ENCODE measurements at places on chromosomes 1 and 21.
A peak's percentile ranks its signal among the peaks of the same experiment; 100 is the strongest.

DNA sequence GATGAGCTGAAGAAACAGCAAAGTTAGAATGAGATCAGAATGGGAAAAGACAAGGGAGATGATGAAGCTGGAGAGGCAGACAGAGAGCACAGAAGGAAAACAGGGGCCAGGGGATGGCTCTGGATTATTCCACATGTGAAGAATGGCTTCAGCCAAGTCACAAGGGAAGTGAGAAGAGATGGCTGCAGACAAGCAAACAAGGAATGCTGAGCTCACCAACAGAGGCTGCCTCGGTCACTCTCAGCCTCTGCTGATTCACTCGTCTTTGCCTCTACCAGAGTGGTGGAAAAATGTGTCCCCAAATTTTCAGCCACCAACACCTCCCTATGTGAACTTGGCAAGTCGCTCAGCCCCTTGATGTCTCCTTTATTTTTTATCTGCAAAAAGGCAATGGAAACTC, 46.7 kb downstream of the TRABD2B start:
- DNase-seq = no peak

GRCh38 chr1:24074817-24075589, 36.9 kb downstream of the MYOM3 start:
- no peak for DNase-seq

- no peak for DNase-seq
These were observed at the start of gene F13B for GRCh38 chr1:197066719-197067456. Gene F13B, minus strand, starts transcription at chr1:197067260. Its CDS starts 37 bp downstream, at chr1:197067223.

DNA sequence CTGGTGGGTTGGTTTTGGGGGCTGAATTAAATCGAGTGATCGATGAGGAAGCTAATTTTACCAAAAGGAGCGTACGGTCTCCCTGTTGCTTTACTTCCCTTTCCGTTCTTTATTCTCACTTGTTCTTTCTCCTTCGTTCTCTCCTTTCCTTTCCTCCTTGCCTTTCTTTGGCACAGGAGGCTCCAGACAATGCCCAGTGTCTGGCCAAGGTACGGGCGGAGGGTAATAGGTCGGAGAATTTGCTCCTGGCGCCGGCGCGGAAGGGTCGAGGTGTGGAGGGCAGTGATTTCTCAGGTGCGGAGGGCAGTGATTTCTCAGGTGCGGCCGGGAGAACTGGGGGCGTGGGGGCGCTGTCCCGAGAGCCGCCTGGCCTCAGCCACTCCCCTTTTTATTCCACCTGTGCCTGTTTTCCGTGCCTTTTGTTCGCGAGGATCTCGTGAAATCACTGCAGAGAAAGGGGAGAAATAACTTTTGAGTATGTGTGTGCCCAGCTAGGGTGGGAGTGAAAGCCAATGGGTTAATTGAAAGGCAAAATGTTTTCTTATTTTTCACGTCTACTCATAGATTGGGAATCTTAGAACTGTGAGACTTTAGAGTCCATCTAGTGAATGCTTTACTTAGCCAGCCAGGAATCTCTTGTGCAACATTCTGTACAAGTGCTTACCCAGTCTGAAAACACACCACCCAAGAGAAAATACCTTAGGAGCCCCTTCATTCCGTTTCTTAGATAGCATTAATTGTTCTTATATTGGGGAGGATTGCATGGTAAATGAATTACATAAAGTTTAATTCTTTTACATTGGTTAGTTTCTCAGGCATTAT, 1.3 kb downstream of the FNBP1L start:
- peak; percentile 39 for DNase-seq

DNA sequence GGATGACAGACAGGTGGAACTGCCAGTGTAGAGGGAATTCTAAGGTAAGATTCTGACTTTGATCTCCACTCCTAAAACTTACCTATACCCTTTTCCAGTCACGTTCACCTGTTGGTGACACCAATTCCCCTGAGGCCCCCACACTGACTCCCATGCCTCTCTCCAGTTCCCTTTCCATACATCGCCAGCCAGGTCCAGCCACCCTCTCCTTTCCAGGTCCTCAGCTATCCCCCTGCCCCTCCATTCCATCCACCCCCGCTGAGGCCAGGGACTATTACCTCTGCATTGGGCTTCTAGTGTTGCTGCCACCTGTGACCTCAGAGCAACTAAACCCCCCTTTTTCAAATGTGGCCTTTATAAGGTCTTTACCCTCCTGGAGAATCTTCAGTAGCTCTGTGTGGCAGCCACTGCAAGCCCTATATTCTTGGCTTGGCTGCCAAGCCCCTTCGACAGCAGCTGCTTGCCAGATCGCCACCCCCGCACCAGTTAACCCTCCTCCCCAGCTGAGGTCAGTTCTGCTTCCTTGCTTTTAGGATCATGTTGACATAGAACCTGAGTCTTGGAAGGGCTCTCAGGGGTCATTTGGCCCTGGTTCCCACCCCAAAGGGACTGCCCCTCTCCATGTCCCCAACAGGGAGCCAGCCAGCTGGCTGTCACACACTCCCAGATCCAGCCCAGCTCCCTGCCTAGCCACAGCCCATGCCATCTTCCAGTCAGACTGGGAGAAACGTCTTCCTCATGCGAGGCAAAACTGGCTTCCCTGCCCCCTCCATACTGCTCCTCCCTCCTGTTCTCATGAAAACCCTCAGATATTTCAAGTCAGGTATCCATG, 14.7 kb downstream of the CSF1 start:
- no peak for DNase-seq

DNA sequence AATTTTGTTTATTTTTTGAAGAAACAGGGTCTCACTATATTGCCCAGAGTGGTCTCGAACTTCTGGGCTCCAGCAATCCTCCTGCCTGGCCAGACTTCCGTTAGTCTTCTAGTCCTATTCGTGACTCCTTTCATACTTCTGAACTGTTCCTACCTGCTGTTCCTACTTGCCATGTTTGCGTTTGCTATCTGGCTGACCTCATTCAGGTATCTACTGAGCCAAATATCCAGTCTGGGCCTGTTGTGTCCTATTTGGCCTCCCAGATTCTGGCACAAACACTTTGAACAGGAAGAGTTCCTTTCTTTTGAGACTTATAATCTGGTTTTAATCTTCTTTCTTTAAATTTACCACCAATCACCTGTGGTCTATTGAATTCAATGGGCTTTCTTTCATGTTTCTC, 6.9 kb upstream of the NR1I3 start:
- no peak for DNase-seq

GRCh38 chr1:3711780-3712451, 40.3 kb upstream of the CCDC27 start:
- DNase-seq = no peak

- DNase-seq = no peak
These were observed 12.2 kb upstream of the CDK18 start for GRCh38 chr1:205492201-205492667.

DNA sequence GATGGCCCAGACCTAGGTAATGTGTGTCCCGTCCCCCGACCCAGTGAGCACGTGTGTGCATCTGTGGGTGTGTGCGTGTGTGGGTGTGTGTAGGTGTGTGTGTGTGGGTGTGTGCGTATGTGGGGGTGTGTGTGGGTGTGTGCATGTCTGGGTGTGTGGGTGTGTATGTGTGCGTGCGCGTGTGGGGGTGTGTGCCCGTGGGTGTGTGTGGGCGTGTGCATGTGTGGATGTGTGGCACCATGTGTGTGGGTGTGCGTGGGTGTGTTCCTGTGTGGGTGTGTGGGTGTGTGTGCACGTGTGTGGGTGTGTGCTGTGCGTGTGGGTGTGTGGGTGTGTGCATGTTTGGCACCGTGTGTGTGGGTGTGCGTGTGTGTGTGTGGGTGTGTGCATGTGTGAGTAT, 309.5 kb downstream of the KIF26B start:
- DNase-seq = no peak

GRCh38 chr1:178126261-178126660, 32.4 kb downstream of the RASAL2 start:
- DNase-seq = no peak

- DNase-seq = no peak
These were observed 12.1 kb upstream of the RNF223 start for GRCh38 chr1:1085911-1086841.

DNA sequence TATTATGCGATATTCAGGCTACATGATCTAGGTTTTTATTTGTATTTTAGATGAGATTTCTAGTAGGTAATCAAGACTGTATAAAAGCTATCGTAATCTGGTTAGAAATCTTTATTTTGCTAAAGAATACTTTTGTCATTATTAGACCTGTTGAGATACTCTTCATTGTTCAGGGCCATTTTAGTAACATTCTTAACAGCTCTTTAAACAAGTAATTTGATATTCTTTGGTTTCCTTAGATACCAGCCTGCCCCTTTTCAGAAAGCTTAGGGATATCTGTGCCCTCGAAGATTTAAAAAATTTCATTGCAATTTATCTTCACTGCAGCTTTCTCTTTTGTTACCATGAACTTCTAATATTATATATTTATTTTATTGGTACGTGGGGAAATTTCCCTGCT, 18.9 kb downstream of the ADGRL2 start:
- DNase-seq = no peak

GRCh38 chr1:110150330-110151174, at the start of gene SLC6A17:
Gene SLC6A17, plus strand, starts transcription at chr1:110150494. Its CDS starts 16,436 bp downstream, at chr1:110166930.
- peak; percentile 73 for DNase-seq

Data from fibroblast of skin of right biceps (primary cell).